ENCODE measurements at places on chromosomes 2 and 18.

- DNase-seq, result no peak
These were observed 579.5 kb downstream of the MBD2 start for GRCh38 chr18:53644799-53645471.

DNA sequence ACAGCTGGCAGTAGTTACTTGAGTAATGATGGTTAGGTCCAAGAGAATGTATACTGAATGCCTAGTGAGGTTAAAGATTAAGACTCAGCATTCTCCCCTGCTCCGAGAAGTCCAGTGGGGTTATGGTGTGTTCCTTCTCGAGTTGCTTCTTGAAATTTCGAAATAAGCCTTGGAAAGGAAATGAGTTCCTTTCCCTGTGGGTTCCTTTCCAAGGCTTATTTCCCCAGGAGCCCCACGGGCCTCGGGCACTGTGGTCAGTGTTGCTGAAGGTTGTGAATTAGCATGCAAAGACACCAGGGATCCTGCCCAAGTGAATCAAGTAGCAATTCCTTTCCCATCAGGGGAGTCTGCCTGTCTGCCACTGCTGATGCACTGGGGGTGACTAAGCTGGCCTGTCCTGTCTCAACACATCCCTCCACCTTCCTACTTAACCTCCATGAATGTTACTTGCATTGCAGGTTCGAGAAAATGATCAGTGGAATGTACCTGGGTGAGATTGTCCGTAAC lies 53.6 kb downstream of the HK2 start:
- no peak for DNase-seq

- peak; percentile 5 for DNase-seq
These were observed 203.3 kb downstream of the TCF4 start for GRCh38 chr18:55384551-55385275.

DNA sequence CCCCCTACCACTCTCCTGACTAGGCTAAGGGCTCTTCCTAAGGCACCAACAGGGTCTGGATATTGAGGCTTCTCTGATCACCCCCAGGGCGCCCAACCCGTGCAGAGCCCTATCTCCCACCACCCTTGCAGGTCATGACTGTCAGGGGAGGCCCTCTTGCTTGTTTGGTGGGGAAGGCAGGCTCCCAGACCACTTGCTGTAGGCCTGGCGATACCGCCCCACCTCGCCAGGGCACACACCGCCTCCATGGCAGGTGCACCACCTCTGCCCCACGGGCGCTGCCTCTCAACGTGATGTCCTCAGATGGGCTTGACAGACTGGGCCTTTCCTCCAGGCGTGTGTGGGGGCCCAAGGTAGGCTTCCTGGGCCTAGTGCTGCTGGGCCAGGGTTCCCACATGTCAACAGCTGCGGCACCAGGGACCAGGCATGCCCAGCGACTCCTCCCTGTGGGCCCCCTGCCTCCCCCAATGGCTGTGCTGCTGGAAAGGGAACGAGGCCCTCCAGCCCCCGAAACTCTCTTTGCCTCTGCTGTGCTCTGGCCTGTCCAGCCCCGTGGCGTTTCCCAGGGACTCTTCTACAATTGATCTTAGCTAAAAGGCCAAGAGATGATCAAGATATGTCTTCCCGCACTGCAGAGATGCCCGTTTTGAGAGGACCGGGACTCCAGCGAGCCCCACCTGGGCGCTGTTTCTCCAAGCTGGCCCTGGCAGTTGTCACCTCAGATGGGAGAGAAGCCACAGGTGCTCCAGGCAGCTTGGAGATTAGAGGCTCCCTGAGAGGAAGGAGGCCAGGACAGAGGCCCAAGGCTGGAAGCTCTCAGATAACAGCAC lies 7.5 kb downstream of the NPPC start:
- no peak for DNase-seq

GRCh38 chr2:176149939-176150583 lies 1.3 kb upstream of the HOXD4 start:
- no peak for DNase-seq

DNA sequence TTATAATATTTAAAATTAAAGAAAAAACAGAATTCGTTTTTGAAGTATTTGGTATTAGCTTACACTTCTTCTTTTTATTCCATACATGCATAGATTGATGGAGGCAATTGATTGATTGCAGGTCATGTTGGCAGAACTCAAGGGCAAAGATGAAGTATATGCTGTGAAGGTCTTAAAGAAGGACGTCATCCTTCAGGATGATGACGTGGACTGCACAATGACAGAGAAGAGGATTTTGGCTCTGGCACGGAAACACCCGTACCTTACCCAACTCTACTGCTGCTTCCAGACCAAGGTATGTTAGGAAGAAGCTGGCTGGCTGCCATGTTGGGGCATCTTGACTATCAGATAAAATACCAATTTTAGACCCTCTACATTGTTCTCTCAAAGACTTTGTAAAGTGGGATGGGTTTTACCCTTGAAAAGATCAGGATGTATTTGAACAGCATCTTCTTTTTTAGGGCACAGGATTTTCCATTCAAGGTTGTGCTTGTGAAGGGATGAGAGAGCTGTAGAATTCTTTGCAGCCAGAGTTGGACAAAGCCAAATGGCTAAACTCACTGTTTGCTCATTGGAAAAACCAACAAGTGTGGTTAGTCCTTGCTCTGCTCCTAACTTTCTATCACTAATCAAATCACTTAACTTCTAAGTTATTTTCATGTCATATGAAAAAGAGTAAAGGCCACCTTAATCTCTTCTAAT lies 286.8 kb upstream of the EPAS1 start:
- DNase-seq, result no peak

- no peak for DNase-seq
These were observed 9.7 kb upstream of the RMC1 start for GRCh38 chr18:23493654-23494053.

DNA sequence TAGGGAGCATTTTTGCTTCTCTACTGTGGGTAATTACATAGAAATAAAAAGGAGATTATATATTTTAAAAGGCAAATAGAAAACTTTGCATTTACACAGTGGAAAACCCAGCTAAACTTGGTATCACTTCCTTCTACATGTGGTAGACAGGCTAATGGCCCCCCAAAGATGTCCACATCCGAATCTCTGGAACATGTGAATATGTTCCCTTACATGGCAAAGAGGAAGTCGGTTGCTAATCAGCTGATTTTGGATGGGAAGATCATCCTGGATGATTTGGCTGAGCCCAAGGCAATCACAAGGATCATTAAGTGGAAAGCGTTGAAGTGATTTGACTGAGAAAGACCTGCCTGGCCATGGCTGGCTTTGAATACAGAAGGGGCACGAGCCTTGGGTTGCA lies 26.2 kb downstream of the CREG2 start:
- no peak for DNase-seq

- no peak for DNase-seq
These were observed 10.8 kb downstream of the AGAP1 start for GRCh38 chr2:235504441-235505180.
